ENCODE measurements at places on chromosomes 4 and X. TPM values are rescaled to one million over a fixed set of nuclear protein-coding genes. Genes with fewer than 3 reads are reported as not detected.

The KLKB1 gene
- 0.74 TPM for total RNA-seq

The WDR44 gene
- 13.4 TPM for total RNA-seq

The FGF13 gene
- total RNA-seq, result 1.7 TPM

The STATH gene
- not detected for total RNA-seq

The SH2D1A gene
- 0.30 TPM for total RNA-seq

The CTAG2 gene
- not detected for total RNA-seq

The CLNK gene
- total RNA-seq, result not detected

The DUX4 gene
- total RNA-seq, result not detected

The ADH7 gene
- not detected for total RNA-seq

The PTTG2 gene
- 0.58 TPM for total RNA-seq

The ARHGEF9 gene
- 48.1 TPM for total RNA-seq

The IL2 gene
- not detected for total RNA-seq

The PWWP3B gene
- total RNA-seq, result 15.5 TPM

The PTPN13 gene
- total RNA-seq, result 3.8 TPM
